Osteocyte (in vitro differentiated cells): ENCODE measurements at places on chromosomes 11 and 22. TPM values are rescaled to one million over a fixed set of nuclear protein-coding genes. Genes with fewer than 3 reads are reported as not detected.
A peak's percentile ranks its signal among the peaks of the same experiment; 100 is the strongest.

Gene RIN1
- total RNA-seq = 21.0 and 23.6 TPM in 2 replicates

Gene MMP27
- total RNA-seq = not detected in 2 replicates

- H3K27me3 ChIP-seq = no peaks in the 10 kb centered on the region
- no peak overlapping the region for H3K4me3 ChIP-seq
- no peak for DNase-seq
- H3K27ac ChIP-seq = no peak overlapping the region
Measured at GRCh38 chr11:85394283-85394682, 232.9 kb downstream of the DLG2 start.

GRCh38 chr11:81394311-81394710, 1339.4 kb downstream of the FAM181B start:
- no peaks in the 10 kb centered on the region for H3K4me1 ChIP-seq
- H3K36me3 ChIP-seq = no peaks in the 10 kb centered on the region
- no peak overlapping the region for H3K4me3 ChIP-seq

DNA sequence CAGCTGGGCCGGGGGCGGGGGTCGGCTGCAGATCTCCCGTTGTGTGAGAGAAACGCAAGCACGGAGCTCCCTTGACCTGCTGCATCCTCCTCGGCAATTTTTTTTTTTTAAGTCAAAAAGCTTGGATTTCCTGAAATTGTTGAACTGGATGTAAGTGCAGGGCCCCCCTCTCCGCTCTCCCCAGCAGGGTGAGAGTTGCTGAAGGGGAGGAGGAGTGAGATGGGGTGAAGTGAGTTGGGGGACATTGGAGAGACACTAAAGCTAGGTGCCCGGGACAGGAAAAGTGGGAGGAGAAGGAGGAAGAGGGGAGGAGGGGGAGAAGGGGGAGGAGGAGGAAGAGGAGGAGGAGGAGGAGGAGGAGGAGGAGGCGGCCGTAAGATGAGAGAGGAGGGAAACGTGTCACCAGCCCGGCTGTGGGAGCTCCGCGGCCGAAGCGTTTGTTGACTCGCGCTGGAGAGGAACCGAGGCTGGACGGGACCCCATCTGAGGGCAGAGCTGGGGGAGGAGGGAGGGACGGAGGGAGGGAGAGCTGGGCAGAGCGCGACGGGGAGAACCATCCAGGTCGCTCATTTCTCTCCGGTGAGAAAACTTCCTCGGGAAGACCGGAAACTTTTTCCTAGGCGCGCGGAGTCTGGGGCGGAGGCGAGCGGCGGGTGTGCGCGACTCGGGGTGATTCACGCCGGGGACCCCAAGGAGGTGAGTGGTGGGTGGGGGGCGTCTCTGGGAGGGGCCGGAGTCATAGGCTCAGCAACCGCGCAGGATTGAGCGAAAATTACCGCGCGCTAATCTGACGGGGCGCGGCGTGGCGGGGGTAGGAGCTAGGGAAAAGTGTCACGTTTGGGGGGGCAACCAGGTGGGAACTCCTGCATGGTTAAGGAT, 80.2 kb downstream of the PRR5L start:
- H3K4me1 ChIP-seq = peaks cover 69% of the 10 kb centered on the region
- peak overlapping the region; percentile 98 for H3K4me3 ChIP-seq
- H3K36me3 ChIP-seq = peaks cover 24% of the 10 kb centered on the region
- no peaks in the 10 kb centered on the region for H3K27me3 ChIP-seq
- H3K27ac ChIP-seq = peak overlapping the region; percentile 97

Gene L3MBTL2
- 25.9 and 26.4 TPM in 2 replicates for total RNA-seq

DNA sequence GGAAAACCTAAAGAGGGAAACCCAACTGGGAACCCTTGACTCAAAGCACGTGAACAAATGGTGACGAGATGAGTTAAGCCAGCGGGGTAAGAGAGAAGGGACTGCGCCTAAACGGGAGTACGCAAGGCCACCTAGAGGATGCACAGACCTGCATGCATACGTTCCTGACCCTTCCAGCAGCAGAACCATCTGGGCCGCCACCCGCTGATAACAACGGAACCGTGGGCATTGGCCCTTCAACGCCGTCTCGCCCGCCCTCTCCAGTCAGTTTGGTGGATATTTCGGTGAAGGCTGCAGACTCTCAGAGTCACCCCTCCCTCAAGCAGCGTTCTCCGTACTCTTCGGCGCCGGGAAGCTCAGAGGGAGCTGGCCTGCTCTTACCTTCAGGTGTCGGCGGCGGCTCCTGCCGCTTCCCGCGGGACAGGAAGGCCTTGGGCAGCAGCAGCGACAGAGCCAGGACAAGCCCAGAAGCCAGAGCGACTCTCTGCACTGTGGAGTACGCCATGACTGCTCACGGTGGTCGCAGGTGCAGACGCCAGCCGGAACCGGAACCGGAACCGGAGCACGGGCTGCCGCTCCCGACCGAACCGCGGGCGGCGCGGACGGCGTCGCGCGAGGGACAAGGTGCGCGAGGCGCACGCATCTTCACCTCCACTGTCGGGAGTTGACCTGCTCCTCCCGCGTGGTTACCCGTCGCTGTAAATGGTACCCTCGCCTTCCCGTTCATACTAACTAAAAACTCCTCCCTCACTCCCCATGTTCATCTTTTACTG, at the start of gene RIC3:
Gene RIC3, minus strand, starts transcription at position 541 of the 773 bp plus-strand sequence. Its CDS starts 36 bp downstream, at position 505.
- H3K27me3 ChIP-seq = peaks cover 54% of the 10 kb centered on the region
- H3K4me1 ChIP-seq = peaks cover 10% of the 10 kb centered on the region
- no peak within 1 kb of the TSS for H3K27ac ChIP-seq
- H3K4me3 ChIP-seq = peak within 1 kb of the TSS; percentile 20
- H3K36me3 ChIP-seq = no peaks in the 10 kb centered on the region

DNA sequence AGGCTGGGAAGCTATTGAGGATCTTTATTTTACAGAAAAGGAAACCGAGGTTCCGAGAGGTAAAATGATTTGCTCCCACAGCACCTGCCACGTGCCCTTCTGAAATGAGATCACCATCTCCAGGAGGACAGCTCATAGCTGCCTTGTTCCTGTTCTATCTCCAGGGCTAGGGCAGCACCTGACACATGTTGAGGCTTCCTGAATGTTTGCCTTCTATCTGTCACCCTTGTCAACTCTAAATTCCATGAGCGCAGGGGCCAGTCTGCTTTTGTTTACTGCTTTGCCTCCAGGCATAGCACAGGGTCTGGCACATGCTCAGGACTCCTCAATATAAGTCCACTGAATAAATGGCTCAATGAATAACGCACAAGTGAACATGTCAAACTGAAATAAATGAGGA, 24.1 kb downstream of the ASCC2 start:
- no peak for DNase-seq
- H3K36me3 ChIP-seq = peaks cover 46% of the 10 kb centered on the region
- no peak overlapping the region for H3K27ac ChIP-seq
- H3K4me1 ChIP-seq = no peaks in the 10 kb centered on the region

Gene SOX10
- not detected in 2 replicates for total RNA-seq

GRCh38 chr22:27895600-27895999, 23.5 kb downstream of the PITPNB start:
- no peak overlapping the region for H3K4me3 ChIP-seq
- no peak overlapping the region for H3K27ac ChIP-seq
- no peak for DNase-seq
- H3K27me3 ChIP-seq = no peaks in the 10 kb centered on the region

GRCh38 chr22:25829808-25830777, 88.1 kb downstream of the MYO18B start:
- H3K27me3 ChIP-seq = no peaks in the 10 kb centered on the region
- H3K27ac ChIP-seq = no peak overlapping the region
- no peak for DNase-seq
- H3K4me3 ChIP-seq = no peak overlapping the region
- no peaks in the 10 kb centered on the region for H3K4me1 ChIP-seq

Gene OR2D2
- total RNA-seq = 0.34 TPM in 1 of 2 replicates, not detected in the other

DNA sequence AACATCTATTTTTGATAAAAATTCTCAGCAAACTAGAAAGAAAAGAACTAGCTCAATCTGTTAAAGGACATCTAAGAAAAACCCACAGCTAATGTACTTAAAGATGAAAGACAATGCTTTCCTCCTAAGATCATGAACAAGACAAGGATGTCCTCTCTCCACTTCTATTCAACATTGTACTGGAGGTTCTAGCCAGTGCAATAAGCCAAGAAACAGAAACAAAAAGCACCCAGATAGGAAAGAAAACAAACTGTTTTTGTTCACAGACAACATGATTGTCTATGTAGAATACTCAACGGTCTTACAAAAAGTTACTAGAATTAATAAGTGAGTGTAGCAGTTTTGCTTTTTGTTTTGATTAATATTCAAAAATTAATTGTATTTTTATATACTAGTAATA, 7.8 kb downstream of the CD3D start:
- H3K4me3 ChIP-seq = no peak overlapping the region
- peaks cover 22% of the 10 kb centered on the region for H3K27me3 ChIP-seq
- H3K36me3 ChIP-seq = no peaks in the 10 kb centered on the region
- no peaks in the 10 kb centered on the region for H3K4me1 ChIP-seq

Gene TNKS1BP1
- total RNA-seq = 152 and 169 TPM in 2 replicates

Gene TMPRSS6
- not detected in 2 replicates for total RNA-seq

DNA sequence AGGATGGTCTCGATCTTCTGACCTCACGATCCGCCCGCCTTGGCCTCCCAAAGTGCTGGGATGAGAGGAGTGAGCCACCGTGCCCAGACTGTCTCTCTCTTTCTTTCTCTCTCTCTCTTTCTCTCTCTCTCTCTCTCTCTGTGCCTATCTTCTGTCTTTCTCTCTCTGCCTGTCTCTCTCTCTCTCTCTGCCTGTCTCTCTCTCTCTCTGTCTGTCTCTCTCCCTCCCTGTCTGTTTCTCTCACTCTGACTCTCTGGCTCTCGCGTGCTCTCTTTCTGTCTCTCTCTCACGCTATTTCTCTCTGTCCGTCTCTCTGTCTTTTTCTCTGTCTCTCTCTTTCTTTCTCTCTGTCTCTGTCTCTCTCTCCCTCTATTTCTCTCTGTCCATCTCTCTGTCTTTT, 3911.2 kb upstream of the OR11H1 start:
- H3K4me1 ChIP-seq = no peaks in the 10 kb centered on the region
- no peak for DNase-seq
- peaks cover 11% of the 10 kb centered on the region for H3K36me3 ChIP-seq
- H3K27me3 ChIP-seq = no peaks in the 10 kb centered on the region

Gene LBHD1
- total RNA-seq = 7.3 and 9.1 TPM in 2 replicates

DNA sequence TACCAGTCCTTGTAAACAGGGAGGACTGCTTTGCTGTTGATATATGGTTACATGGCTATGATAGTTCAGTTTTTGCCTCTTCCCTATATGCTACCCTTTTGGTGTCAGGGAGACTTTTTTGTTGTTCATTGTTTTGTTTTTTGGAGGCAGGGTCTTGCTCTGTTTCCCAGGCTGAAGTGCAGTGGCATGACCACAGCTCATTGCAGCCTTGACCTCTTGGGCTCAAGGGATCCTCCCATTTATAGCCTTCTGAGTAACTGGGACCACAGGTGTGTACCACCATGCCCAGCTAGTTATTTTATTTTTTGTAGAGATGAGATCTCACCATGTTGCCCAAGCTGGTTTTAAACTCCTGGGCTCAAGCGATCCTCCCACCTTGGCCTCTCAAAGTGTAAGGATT, 38.6 kb upstream of the SPTBN2 start:
- no peaks in the 10 kb centered on the region for H3K36me3 ChIP-seq
- no peak overlapping the region for H3K4me3 ChIP-seq

GRCh38 chr22:40979198-40979597, 28.0 kb downstream of the RBX1 start:
- no peak overlapping the region for H3K4me3 ChIP-seq

DNA sequence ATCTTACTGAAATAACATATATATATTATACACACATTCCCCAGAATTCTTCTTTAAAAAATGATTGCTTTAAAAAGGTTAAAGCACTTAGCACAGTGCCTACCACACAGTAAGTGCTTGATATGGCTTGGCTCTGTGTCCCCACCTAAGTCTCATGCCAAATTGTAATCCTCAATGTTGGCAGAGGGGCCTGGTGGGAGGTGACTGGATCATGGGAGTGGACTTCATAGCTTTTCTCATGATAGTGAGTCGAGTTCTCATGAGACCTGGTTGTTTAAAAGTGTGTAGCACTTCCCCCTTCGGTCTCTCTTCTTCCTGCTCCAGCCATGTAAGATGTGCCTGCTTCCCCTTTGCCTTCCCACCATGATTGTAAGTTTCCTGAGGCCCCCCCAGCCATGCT, 6.2 kb downstream of the CRYAB start:
- peaks cover 7% of the 10 kb centered on the region for H3K27me3 ChIP-seq
- peak overlapping the region; percentile 58 for H3K27ac ChIP-seq
- H3K4me1 ChIP-seq = peaks cover 4% of the 10 kb centered on the region
- DNase-seq = no peak
- no peaks in the 10 kb centered on the region for H3K36me3 ChIP-seq
- no peak overlapping the region for H3K4me3 ChIP-seq

Gene BRSK2
- total RNA-seq = 1.7 and 1.9 TPM in 2 replicates

Gene DGAT2
- total RNA-seq = 0.13 TPM in 1 of 2 replicates, not detected in the other

- H3K27ac ChIP-seq = no peak overlapping the region
- H3K4me1 ChIP-seq = peaks cover 7% of the 10 kb centered on the region
- H3K36me3 ChIP-seq = peaks cover 10% of the 10 kb centered on the region
- H3K4me3 ChIP-seq = no peak overlapping the region
- no peaks in the 10 kb centered on the region for H3K27me3 ChIP-seq
Measured at GRCh38 chr22:29330753-29331152, 15.3 kb upstream of the RASL10A start.

DNA sequence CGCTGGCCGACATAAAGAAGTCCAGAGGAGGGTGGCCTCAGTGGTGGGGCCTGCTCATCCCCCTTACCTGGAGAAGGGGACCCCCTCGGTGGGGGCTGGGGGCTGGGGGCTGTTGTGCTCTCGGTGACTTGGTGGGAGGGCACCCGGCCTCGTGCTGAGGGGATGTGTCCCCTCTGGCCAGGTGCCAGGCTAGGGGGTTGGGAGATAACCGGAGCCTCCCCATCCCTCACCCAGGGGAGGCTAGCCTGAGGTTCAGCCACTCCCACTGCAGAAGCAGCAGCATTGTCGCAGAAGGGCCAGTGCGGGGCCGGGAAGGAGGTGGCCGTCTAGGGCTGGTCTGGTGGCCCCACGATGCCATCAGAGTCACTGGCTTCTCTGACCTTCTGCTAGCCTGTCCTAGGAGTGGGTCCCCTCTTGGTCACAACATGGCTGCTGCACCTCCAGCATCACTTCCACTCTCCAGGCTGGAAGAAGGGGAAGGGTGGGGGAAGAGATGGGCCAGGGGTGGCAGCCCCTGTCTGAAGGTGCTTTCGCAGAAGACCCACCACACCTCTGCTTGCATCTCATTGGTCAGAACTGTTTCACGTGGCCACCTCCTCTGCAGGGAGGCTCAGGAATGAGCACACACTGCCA, 44.2 kb upstream of the FADD start:
- H3K27ac ChIP-seq = peak overlapping the region; percentile 59
- no peak for DNase-seq
- no peaks in the 10 kb centered on the region for H3K36me3 ChIP-seq
- H3K27me3 ChIP-seq = peaks cover 13% of the 10 kb centered on the region
- no peak overlapping the region for H3K4me3 ChIP-seq
- peaks cover 18% of the 10 kb centered on the region for H3K4me1 ChIP-seq
